CD4-positive, alpha-beta T cell treated with Interleukin-17A for 4 hours (primary cell): ENCODE measurements at places on chromosomes 5 and 9.

DNA sequence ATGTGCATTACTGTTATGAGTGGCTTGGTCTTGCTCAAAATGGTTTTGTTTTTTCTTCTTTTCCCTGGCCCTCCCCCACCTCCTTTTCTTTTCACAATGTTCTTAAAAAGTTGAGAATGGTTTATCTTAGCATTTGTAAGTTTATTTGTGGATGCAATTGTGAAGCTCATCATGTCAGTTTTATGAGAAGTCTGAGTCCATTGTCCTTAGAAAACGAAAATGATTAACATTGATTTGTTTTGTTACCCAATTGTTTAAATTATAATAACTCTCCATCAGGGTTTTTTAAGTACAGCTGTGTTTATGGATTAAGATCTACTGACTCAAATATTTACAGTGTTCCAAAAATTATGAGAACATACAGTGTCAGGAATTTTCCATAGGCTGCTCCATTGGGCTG lies 511.3 kb upstream of the PAPPA start:
- DNase-seq: no peak

- no peak for DNase-seq
These were observed 127.4 kb upstream of the TAF11L2 start for GRCh38 chr5:17370651-17371050.

DNA sequence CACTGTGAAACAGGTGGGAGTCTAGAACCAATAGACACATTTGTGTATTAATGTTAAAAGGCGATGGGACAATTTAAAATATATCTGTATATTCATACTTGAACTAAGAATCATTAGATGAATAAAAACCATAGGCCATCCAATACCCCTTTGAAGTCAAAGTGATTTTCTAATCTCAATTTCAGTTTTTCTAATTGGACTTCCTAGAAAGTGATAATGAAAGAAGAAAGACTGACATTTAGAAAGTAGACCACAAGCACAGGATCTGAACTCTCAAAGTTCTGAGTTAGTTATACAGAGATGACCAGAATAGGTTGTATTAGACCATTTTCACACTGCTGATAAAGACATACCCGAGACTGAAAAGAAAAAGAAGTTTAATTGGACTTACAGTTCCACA lies 412.8 kb upstream of the PIK3R1 start:
- DNase-seq: no peak

DNA sequence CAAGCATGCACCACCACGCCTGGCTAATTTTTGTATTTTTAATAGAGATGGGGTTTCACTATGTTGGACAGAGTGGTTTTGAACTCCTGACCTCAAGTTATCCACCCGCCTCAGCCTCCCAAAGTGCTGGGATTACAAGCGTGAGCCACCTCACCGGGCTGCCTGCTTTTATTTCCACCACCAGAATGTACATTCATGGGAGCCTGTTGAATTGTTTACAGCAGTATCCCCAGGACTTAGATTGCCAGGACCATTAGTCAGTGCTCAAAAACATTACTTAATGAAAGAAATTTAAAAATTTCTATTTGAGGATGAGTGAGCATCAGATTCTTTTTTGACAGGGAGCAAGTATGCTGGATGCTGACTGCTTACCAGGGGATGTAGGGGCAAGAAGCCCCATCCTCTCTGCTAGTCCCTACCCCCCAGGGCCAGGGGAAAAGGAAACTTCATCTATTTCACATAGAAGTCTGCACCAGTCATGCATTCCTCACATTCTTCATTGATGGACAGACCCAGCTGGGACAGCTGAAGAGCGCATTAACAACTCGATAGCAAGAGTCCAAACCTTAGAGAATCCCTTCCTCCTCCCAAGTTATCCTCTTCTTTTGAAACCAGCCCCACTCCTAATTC lies 10.3 kb upstream of the RGMB start:
- DNase-seq: no peak

DNA sequence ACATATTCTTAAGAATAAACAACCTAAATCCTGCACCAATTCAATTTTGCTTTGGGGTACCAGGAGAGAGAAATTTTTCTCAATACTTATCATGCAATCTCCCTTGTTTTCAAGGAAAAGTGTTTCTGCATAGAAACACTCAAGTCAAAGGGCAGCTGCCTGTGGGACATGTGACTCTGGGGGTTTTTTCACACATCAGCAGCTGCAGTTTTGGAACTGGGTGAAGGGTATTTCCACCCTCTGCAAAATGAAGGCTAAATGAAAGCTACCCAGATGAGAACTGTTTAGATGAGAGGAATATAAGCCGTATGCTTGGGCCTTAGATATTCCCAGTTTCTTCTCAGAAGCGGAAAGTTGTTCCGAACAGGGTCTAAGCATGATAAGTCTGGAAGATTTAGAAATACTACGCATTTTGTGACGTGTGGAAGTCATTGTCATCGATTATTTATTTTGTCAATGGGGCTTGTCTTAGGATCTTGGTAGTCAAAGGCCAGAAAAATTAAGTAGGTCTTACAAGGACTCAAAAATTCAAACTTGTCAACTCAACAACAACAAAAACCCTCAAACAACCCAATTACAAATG lies 64.3 kb upstream of the BOD1 start:
- no peak for DNase-seq

DNA sequence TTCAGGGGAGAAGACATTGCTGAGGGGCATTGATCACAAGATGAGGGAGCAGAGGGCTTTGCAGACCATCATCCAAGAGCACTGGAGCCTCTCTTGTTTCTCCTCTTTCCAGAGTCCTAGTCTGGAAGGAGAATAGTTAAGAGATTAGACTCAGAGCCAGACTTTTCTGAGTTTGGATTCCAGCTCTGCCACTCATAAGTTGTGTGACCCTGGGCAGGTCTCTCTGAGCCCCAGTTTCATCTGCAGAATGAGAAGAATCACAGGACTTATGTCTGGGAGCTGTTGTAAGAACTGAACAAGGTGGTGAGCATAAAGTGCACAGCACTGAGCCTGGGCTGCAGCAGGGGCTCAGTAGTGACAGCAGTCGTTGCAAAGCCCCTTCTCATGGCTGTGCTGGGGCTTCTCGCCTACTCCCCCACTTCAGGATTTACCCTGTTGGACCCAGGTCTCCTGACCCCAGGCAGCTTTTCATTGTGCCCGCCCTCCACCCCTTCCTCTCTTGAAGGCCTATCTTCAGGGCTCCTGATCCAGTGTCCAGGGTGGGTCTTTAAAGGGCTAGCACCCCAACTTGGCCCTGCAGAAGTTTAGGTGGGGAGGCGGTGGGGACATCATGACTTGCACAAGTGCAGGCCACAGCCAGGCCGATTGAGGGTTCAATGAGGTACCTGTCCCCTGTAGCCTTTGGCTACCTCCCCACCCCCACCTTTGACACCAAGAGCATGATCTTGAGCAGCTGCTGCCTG lies 1.5 kb downstream of the SYNPO start:
- no peak for DNase-seq

GRCh38 chr9:133323991-133324703 lies 11.8 kb downstream of the SURF6 start:
- DNase-seq: no peak

DNA sequence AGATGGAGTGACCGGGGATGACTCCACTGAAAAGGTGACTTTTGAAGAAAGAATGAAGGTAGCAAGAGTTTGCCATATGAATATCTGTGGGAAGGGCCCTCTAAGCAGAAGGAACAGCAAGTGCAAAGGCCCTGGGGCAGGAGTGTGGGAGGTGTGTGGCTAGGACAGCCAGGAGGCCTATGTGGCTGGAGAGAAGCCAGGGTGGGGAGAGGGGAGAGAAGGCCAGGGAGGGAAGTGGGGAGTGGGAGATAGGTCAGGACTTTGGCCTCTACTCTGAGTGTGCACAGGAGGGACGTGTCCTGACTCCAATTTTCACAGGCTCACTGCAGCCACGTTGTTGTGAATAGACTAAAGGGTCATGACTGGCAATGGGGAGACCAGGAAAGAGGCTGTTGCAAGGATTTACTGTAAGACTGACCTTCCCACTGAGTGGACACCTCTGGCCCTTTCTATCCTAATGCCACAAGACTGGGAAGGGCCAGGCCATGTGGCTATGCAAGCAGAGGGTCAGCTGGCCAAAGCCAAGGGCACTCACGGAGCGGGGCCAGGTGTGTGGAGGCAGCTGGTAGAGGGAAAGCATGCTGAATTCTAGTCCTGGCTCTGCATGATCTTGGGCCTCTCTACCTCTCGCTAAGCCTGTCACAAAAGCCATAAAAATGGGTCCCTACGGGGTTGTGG lies 172.4 kb downstream of the PAX5 start:
- DNase-seq: no peak

DNA sequence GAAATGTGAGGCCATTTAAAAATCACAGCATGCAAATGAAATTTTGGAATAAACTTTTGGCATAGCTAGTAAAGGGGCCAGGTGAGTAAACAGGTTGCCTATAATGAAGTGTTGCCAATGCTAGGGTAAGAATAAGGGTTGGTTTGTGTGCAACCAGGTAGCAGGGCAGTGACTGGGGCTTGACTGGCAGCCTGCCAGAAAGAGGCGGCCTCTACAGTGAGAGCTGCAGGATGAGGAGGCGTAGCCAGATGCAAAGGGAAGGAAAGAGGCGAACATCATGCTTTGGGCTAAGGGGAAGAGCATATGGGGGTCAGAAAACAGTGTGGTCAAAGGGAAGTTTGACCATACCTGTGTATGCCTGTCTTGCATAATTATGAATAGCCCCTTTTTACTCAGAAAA lies 70.6 kb downstream of the MAST4 start:
- no peak for DNase-seq

- DNase-seq: no peak
These were observed 60.4 kb upstream of the TMED7 start for GRCh38 chr5:115686051-115686737.

DNA sequence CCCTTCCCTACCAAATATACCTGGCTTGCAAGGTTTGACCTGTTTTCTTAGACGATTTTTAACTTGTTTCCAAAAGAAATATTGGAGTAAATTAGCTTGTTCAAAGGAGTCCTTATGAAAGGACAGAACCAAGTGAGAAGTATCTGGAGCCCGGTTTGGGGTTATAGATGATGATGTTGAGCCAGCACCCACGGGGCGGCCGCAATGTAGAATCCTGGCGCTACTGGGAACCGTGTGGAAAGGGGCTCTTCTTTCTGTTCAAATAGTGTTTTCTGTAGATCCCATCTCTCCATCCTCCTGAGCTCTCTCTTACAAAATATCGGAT lies 517 bp upstream of the EXOSC2 start:
- peak; percentile 11 for DNase-seq

- DNase-seq: no peak
These were observed 193.6 kb upstream of the VCAN start for GRCh38 chr5:83277953-83278352.

DNA sequence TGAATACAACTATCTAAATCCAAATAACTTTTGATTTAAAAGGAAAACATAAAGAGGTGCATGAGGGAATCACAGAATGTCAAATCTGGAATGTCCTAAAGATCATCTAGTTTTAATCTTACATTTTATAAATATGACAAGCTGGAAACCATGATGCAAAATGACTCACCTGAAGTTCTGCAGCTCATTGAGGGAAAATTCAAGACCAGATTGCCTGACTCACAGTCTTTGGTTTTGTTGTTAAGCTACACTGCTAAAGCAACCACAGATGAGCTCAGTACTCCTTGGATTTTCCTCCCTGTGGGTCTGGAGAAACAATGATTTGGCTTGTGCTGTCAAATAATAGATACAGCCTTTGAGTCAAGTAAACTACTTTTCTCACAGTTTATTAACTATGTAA lies 19.1 kb upstream of the EDIL3 start:
- DNase-seq: no peak

GRCh38 chr5:79149433-79149832 lies 37.8 kb downstream of the BHMT start:
- DNase-seq: no peak

DNA sequence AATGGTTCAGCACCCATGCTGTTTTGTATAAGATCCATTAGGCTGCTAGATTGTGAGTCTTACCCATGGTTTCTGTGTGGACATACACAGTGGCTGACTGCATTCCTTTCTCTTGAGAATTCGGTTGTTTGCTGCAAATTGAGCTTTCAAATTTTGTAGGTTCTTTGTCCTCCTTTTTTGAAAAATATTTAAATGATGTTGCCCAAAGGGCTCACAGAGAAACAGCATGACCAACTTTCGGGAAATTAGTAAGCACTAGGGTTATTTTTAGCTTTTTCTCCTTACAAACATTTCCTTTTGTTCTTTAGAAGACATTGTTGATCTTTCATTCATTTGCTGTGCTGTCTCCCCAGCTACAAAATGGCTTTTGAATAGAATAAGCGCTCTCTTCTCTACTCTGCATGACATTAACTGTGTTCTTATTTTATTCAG lies 79.4 kb downstream of the NLN start:
- DNase-seq: no peak

DNA sequence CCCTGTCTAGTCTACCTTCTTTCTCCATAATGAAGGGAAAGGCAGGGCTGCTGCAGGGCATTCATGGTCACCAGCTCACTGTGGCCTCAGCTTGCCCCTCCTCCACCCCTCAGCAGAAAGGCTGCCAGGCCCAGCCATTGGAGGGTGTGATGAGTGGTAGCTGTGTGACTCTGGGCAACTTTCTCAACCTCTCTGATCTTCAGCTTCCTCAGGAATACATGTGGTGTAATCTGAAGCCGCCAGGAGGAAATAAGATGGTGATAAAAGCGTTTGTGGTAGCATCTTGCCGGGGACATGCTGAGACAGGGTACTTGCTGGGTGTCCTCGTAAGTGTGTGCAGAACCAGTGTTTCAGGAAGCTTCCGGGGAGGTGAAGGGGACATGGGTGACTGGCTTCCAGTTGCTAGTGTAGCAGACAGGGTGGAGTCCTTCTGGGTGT lies 9.8 kb downstream of the CXCL14 start:
- DNase-seq: no peak

- no peak for DNase-seq
These were observed 16.1 kb downstream of the SLC22A4 start for GRCh38 chr5:132310141-132310834.

GRCh38 chr5:76351577-76351976 lies 51.5 kb upstream of the IQGAP2 start:
- no peak for DNase-seq

- no peak for DNase-seq
These were observed 64.1 kb downstream of the SEMA6A start for GRCh38 chr5:116510517-116510916.

- no peak for DNase-seq
These were observed 17.8 kb downstream of the IFNA5 start for GRCh38 chr9:21287280-21287679.

- no peak for DNase-seq
These were observed 295.5 kb downstream of the YTHDC2 start for GRCh38 chr5:113808956-113809355.

DNA sequence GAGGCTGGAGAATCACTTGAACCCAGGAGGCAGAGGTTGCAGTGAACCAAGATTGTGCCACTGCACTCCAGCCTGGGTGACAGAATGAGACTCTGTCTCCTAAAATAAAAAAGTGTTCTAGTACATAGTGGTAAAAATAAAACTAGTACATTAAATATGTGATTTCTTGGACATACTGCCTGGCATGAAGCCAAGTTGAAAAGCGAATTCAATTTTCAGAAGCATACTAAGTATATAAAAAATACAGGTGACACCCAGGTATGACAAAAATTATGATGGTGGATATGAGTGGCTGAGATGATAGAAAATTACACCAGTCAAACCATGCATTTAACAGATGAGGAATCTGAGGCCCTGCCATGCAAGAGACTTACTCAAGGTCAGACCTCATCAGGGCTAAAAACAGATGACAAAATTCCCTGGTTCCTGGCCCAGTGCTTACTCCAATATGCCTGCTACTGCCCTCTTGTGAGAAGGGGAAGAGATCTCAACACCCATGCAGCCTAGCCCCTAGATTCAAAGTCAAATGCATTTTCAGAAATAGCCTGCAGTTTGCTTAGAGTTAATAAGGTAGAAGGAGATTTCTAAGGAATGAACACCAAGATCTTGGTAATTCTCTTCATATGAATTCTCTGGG lies 46.6 kb upstream of the GNPDA1 start:
- DNase-seq: no peak
